ENCODE measurements at places on chromosomes 2 and 18.

DNA sequence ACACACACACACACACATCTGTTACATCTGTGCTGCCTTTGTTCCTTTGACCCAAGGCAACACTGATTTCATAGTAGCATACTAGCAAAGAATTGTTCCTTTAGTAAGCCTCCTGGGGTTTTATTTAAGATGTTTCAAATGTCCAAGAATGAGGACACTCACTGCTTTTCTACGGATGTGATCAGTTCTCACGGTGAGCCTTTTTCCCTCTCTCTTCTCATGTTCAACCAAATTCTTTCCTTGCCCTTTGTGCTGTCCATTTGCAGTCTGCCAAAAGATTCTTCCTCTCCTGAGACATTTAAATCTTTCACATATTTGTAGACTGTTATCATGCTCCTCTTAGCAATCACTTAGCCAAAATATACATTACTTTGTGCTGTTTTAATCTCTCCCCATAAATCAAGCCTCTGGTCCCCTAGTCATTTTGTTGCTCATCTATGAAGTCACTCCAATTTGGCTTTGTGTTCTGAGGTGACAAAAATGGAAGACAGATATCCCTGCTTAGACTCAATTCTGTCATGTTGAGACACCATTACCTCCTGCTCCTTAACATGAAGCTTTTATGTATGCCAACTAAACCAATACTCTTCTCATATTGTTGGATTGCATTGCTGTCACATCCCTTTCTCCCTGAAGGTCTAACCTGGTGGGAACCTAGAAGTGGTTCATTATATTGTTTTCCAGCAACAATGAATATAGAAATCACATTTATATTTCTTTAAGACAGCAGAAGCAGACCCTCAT is 1605.3 kb upstream of the ACVR2A start:
- DNase-seq: no peak

DNA sequence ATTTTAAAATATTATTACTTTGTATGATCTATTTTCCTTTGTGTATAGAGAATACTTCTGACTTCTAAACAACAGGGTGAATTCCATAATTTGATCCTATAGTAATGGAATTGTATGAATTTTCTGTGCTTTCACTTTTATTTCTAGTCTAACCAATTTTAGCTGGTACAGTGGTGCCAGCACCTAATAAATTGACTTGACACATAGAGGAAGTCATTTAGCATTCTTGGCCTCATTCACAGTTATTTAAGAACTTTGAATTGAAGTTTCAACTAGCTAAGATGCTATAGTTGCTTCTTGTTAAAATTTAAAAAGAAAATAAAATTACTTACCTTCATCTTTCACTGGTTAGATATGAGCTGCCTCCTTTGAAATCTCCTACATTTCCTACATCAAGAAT is 220.4 kb downstream of the CPS1 start:
- no peak for DNase-seq

- no peak for DNase-seq
Measured at GRCh38 chr2:100990650-100991403, 11.3 kb upstream of the RPL31 start.

DNA sequence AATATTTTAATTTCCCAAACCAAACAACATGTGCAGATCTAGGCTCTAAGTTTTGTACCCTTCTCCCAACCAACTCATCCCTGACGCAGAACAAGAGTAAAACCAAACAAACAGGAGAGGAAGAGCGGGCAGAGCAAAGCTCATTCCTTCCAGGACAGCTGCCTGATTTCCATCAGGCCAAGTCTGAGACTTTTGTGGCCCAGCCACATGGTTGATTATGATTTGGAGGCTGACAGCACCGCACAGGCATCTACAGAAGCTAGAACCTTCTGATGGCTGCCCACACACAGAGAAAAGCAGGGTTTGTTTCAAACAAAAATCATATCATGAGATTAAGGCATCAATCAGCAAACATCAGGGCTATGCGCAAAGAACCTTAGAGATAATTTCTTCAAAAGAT is 262.6 kb downstream of the TNS1 start:
- no peak for DNase-seq

GRCh38 chr2:199467066-199467822 is 9.5 kb upstream of the SATB2 start:
- no peak for DNase-seq

- DNase-seq: no peak
Measured at GRCh38 chr2:169768262-169768995, 30.2 kb upstream of the SSB start.

- DNase-seq: no peak
Measured at GRCh38 chr2:187519419-187520120, 34.7 kb downstream of the TFPI start.

DNA sequence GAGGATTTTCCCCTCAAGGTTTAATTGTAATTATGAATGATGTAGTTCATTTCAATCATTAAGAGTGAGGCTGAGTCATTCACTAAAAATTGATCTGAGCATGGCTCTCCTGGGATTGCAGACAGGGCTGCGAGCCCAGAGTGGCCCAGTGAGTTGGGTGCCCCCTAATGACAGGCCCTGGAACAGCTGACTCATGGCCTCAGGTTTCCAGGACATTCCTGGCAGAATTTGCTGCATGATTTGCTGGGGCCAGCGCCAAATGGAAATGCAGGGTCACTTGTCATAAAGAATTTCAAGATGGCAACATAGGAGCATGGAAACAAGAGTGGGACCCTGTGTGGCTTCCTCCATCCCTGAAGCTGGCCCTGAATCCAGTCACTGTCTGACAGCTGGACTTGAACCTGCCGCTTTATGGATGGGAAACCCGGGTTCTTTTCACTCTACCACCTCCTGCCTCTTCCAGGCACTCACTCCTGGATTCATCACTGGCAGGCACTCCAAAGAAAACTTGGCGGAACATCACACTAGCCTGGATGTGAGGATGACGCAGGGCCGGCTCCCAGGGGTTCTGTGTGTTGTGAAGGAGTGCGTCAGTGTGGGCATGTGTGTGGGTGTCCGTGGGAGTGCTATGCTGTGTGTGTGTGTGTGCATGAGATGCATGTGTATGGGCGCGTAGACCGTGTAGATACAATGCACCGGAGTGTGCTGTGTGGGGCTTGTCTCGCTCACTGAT is 15.2 kb downstream of the OTOF start:
- peak; percentile 39 for DNase-seq

- DNase-seq: no peak
Measured at GRCh38 chr2:86078774-86079545, 26.7 kb downstream of the POLR1A start.

- DNase-seq: no peak
Measured at GRCh38 chr2:123913143-123913735, 111.8 kb upstream of the CNTNAP5 start.

DNA sequence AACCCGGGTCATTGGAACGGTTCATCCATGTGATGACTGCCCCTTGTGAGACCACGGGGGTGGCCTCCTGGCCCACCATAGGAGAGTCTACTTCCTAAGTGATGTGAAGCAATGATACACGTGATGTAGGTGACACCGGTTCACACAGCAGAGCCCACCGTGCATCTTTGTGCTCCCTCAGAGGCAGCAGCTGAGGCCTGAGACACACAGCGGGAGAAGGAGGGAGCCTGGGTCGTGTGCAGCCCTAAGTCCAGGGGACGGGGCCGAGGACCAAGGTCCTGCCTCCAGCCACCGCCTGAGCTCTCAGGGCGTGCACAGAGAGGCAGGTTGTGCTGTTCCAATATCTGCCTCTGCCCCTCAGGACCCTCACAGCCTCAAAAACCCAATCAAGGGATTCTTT is 377.2 kb upstream of the SALL3 start:
- DNase-seq: no peak

- DNase-seq: no peak
Measured at GRCh38 chr18:55018602-55019001, 59.3 kb upstream of the CCDC68 start.

DNA sequence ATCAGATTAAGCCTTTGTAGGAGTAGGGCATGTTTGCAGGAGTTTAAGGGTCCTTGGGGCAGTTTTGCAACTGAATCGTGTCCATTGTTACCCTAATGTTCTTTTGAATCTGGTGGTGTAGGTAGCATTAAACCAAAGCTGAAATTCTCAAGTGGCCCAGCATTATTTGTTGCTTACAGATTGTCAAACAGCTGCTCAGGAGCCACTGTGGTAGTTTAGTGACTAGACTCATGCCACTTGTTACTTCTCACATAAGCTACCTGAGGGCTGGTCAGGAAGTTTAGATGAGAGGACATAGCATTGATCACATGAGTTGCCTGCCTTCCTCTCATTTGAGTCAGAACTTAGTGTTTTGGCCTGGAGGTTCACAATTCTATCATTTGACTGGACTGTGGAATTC is 157.6 kb downstream of the HAUS1 start:
- no peak for DNase-seq

DNA sequence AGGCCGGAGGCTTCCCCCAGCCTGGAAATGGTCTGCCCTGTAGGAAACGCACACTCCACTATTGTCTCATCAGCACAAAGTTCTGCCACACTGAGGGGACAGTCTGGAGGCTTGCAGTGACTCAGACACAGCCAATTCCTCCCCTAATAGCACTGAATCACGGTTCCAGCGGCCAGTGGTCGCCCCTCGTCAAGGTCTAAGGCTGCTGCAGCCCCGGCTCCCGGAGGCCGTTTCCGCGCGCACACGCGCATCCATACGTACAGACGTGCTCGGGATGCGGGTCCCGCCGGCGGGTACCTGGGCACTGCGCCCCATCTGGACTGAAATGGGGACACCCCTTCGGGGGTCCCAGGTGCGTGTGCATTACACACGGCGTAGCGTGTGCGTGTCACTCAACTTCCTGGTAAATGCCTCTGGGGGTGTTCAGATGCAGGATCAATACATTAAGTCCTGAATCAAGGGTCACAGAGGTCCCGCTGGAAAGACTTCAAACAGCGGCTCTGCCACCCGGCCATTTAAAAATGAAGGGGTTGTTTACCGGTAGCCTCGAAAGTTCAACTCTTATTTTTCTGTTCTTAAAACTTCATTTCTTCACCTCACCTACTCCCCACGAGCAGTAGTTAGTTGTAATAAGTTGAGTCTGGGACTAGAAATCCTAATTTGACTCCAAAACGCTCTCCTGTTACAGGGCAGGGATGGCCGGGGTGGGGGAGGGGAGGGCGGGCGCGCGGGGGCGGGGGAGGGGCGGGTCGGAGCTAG is 572 bp upstream of the ZNF516 start:
- no peak for DNase-seq

- DNase-seq: no peak
Measured at GRCh38 chr18:26279428-26279827, 53.2 kb downstream of the TAF4B start.

- no peak for DNase-seq
Measured at GRCh38 chr2:28627722-28628480, 123.7 kb upstream of the PPP1CB start.

- peak; percentile 71 for DNase-seq
Measured at GRCh38 chr18:596288-596881, 403 bp upstream of the CLUL1 start.

- DNase-seq: no peak
Measured at GRCh38 chr2:96987301-96987909, 1.0 kb upstream of the FAM178B start.

GRCh38 chr2:106115250-106115649 is 78.9 kb downstream of the UXS1 start:
- no peak for DNase-seq

- no peak for DNase-seq
Measured at GRCh38 chr2:145415151-145415550, 895.2 kb upstream of the ZEB2 start.

DNA sequence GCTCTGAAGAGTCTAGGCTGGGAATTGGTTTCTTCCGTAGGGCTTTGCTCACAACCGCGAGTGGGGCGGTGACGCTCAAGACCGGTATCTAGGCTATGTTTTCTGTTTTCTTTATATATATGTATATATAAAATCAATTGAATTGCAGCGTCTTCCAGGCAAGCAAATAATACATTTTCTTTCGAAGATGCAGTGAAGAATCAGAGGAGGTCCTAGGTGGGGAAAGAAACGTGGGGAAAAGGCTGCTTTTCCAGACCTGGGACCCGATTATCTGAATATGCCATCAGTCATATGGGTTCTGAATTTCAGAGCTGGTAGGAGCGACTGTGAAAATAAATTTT is 714 bp upstream of the SCN9A start:
- no peak for DNase-seq

DNA sequence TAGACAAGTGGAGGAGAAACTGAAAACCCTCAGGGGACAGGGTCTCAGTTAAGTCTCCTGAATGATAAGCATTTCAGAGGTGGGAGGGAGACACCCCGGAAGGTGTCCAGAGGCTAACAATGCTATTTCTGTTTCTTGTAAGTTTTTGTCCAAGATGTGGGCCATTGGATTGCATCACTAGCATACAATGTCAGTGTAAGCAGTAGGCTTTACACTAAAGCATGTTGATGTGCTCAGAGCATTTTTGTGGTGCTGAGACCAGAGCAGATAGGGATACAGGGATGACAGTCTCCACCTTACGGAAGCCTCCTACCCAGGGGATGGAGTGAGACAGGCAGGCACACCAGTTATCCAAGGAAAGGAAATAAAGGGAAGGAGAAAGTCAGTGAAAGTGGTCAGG is 2.2 kb upstream of the IL1R1 start:
- DNase-seq: no peak

GRCh38 chr18:34959989-34960388 is 81.2 kb upstream of the MAPRE2 start:
- no peak for DNase-seq

DNA sequence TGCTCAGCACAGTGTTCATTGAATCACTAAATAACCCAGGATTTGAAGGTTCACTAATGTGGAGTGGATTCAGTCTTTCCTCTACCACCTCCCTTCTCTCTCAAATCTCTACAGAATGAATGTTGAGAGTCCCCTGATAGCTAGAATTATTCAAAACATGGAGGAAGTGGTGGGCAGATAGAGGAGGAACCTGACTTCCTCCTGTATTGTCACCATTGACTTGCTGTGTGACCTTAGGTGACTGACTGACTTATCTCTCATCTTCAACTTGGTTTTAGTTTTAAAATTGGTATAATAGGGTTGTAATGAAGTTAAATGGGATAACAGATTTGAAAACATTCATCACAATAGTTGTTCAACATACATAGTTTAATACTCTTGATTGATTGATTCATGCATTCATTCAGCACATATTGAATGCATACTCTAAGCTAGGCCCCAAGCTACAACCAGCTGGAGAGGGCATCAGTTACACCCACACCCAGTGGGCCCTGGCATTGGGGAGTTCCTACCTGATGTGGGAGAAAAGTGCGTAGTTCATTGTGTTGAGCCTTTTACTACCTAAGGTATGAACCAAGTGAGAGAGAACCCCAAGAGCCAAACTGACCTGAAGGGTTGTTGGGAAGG is 96.0 kb downstream of the WDR7 start:
- no peak for DNase-seq

DNA sequence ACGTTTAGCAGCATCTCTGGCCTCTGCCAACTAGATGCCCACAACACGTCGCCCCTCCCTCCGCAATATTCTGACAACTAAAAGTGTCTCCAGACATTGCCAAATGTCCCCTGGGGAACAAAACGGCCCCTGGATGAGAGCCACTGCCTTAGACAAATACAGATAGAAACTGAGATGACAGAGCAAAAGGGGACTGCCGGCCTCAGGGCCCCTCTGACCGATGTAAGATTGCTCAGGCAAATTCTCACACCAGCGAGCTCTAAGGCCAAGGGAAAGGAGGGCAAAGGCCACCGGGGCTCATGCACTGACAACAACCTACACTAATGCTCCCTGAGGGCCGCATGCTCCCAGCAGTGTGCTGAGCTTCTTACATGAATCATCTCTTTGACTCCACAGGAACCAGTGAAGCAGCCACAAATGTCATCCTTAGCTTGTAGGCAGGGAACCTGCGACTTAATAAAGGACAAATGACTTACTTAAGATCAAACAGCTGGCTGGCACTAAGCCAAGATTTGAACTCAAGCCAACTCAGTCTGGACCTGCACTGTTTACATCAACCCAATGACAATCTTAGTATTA is 228.5 kb downstream of the TTC32 start:
- peak; percentile 35 for DNase-seq

- DNase-seq: no peak
Measured at GRCh38 chr2:191384829-191385228, 139.6 kb downstream of the MYO1B start.

Data from breast epithelium (tissue), 4 donors.